ENCODE measurements at places on chromosomes 2 and 18.
A peak's percentile ranks its signal among the peaks of the same experiment; 100 is the strongest.

DNA sequence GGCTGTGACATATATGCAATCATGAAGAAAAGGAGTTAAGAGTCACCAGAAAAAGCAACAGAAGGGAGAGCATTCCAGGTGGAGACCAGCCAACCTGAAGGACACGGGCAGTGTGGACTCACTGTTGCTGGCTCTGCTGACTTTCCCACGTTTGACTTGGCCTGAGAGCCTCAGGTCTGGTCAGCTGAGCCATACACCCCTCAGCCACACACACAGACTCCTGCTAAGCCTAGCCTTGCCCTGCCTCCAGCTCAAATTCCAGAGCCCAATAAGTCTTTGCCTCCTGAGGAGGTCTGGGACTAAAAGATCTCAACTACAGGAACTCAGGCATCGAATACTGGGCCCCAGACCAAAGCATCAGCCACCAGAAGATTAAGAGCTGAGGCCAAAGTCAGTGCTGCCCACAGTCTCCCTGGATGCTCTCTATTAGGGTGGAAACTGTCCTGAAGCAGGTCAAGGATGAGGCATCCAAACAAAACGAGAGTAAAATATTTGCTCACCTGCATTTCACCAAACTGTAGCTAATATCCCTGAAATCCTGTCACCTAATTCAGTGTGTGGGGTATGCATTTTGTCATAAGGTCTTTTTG, 23.3 kb downstream of the CACNB4 start:
- no peak for DNase-seq

DNA sequence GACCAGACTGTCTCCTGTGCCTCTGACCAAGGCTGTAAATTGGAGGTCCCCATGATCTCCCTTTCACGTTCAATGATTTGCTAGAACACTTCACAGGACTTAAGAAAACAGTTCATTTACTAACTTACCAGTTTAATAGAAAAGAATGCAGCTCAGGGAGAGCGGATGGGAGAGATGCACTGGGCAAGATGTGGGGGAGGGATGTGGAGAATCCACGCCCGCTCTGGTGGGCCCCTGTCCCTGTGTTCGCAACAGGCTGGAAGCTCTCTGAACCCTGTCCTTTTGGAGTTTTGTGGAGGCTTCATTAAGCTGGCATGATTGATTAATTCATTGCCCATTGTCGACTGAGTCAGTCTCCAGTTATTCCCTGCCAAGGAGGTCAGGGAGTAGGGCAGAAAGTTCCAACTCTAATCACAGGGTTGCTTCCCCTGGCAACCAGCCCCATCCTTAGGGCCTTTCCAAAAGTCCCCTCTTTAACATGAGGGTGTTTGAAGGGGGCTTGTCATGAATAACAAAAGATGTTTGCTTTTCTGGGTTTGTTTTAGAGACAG, 257.1 kb downstream of the ACKR3 start:
- DNase-seq = no peak

GRCh38 chr2:152486737-152487400, 151.9 kb downstream of the FMNL2 start:
- no peak for DNase-seq

DNA sequence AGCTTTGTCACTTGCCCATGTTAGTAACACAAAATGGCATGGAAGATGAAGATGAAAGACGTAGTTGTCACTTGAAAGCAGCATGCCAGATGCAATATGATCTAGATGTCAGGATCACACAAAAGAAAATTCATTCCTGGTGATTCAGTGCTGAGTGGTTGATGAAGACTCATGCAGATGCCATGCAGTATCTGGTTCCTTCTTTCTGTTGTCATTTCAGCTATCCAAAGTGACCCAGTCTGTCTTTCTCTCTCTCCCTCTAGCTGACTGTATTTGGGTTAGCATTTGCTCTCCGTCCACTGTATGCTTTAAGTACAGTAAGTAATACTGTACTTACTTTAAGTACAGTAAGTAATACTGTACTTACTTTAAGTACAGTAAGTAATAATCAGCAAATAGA, 50.4 kb downstream of the TTN start:
- DNase-seq = no peak

- DNase-seq = no peak
Observed at GRCh38 chr2:145992572-145992971, 1472.7 kb upstream of the ZEB2 start.

DNA sequence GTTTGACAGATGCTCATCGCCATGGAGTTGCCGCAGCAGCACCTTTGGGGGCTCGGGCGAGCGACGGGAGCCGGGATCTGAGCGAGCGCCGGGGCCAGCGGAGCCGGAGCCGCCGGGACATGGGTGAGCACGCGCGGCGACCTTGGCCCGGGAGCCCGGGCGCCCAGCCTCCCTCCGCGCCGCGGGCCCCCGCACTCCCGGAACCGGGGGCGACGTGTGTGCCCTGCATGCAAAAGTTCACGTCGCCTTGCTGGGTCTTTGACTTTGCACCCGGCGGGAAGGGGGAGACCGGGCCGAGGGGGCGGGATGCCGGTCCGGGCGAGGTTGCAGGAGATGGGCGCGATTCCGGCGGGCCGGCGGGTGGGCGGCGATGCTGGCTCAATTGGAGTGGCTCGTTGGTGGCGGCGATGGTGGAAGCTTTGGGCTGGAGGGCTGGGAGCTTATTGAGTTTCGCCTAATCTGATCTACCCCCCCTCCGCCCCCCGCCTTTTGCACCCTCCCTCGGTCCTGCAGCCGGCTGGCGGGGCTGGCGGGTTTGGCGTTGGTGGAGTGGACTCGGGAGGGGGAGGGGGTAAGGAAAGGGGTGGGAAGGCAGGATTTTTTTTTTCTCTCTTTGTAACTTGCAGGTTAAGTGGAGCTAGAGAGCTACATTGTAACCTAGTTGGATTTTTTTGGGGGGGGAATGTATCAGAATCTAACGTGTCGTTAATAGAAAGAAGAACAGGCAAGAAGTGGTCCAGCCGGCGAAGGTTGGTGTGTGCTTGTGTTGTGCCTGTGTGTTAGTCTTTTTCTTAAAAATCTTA, at the start of gene SETBP1:
Gene SETBP1 (plus strand): TSS at position 616 of the 803 bp plus-strand sequence. CDS start 20,459 bp downstream, outside the sequence.
- peak; percentile 36 for DNase-seq

DNA sequence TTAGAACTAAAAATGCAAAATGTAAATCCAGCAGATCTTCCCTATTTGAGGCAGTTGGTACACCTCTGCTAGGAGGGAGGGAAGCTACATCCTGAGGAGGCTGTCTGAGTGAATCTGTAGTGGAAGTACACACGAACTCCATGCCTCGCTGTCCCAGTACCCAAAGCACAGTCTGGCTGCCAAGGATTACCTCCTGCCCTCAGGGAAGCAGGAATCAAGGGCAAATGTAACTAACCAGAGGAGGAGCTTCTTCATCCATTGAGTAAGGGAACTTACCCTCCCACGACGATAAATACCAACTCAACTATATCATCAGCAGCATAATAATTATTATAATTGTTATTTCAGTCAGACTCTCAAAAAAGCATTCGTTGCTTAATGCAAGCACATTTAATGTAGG, 2.1 kb downstream of the DHRS9 start:
- no peak for DNase-seq

DNA sequence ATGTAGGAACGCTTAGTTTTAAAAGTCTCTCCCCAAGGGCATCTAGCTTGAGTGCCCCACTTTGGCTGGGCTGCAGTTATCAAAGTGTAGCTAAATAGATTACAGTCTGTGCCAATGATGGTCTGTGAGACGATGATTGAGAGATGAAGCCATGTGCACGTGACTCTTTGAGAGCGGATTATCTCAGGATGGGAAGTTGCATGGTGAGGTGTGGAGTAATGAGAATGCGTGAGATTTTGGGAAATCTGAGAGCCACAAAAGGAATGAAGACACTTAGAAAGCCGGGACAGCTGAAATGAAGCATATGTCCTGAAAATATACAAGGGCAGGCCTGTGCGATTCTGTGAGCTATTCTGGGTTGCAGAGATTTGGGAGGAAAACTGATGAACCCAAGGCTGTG, 370.0 kb downstream of the TGIF1 start:
- DNase-seq = no peak

DNA sequence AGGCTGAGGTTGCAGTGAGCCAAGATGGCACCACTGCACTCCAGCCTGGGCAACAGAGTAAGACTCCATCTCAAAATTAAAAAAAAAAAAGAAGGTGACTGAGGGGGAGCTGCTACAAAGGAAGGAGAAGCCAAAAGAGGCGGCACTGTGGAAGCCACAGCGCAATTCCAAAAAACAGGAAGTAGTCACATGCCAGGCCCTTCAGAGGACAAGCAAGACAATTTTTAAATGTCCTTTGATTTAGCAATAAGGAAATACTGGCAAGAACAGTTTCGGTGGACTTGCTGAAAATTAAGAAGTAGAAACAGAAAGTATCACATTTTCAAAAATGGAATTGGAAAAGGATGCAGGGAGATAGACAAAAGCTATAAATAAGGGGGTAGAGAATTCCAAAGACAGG, 122.8 kb downstream of the OSBPL1A start:
- no peak for DNase-seq

DNA sequence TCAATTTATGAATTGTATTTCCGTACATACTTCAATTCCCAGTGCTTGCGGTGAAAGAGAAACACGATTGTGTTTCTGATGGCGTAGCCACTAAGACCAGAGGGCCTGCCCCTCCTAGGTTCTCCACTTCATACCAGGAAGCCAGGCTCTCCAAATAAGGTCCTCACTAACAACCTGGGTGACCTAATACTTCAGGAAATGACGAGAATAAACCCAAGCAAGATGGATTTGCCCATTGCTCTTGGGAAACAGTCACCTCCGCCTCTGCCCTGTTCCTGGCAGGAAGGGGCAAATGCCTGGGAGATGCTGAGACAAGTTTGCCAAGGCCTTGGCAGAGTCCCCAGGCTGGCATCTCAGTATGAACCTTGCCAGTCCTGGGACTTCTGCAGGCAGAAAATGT, 41.8 kb downstream of the TTC32 start:
- DNase-seq = no peak

DNA sequence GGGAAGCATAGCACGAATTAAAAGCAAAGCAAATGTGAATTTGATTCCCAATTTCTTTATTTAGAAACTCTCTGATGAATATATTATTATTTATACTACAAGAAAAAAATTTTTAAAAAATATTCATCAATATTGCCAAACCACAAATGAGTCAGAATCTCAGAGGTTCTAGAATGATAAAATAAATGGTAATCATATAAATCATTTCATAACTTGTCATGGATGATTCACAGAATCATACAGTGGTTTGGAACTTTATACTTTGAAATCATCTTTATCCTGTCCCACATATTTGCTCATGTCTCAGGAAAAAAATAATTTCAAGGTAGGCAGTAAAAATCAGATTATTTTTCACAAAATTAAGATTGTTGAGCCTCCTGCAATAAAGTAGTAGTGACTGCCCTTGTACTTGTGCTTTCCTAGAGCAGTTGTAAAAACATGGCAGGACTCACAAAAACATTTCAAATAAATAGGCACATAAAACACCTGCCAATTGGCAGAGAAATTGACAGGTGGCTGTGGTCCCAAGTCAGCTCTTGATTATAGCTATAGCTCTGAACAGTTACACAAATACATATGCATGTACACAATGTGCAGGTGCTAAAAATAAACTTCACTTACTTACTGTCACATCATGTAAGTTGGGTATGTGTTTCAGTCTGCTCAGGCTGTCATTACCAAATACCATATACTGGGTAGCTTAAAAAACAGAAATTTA, 273.9 kb upstream of the SESTD1 start:
- no peak for DNase-seq

GRCh38 chr18:59376351-59376935, 17.4 kb upstream of the LMAN1 start:
- DNase-seq = no peak

DNA sequence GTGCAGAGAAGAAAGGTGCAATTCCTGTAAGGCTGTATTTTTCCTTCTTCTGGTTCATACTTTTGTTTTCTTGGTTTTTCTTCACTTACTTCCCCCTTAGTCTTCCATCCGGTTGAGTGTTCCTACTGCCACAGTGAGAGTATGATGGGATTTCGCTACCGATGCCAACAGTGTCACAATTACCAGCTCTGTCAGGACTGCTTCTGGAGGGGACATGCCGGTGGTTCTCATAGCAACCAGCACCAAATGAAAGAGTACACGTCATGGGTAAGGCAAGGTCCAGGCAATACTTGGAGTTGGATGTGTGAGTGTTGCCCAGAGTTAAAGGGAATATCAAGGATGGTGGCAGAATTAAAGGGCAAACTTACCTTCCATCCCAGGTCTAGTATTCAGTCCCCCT, 108.0 kb downstream of the DTNA start:
- no peak for DNase-seq

- DNase-seq = no peak
Observed at GRCh38 chr2:17136877-17137276, 381.4 kb downstream of the RAD51AP2 start.

GRCh38 chr2:222434204-222434603, 9.9 kb downstream of the SGPP2 start:
- no peak for DNase-seq

DNA sequence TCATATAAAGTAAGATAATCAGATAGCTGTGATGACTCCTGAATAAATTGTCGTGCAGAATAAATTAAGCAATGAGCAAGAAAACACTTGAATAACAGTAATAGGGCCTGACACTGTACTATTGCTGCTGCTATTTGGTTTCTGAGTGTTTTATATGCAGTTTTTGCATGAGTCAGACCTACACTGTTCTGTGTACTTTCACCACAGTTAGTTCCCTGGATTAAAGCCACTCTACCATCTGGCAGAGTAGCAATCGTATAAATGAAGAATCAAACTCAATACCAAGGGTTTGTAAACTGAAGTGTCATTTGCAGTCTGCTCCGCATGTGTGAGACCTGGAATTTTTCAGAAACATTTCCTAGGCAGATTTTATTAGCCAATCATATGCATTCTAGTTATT, 398.6 kb upstream of the CDH7 start:
- no peak for DNase-seq

GRCh38 chr2:62152000-62152399, 43.9 kb upstream of the B3GNT2 start:
- no peak for DNase-seq

DNA sequence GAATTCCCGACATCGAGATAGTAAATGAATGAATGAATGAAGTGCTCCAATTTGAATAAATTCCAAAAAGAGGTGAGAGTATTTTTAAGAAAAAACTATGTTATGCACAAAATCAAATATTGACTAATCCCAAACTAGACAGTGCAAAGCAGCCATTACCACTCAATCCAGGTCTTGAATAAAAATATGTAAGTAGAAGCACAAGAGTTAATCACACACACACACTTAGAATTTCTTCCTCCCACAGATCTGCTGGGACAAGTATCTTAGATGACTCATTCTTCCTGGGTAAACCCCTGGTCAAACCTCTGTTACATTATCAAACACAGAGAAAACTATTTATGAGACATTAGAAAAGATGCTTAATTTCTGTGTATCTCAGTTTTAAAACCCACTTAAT, 102.0 kb downstream of the PLA2R1 start:
- DNase-seq = no peak

GRCh38 chr2:178205853-178206521, 11.7 kb downstream of the OSBPL6 start:
- no peak for DNase-seq
